ENCODE measurements at places on chromosomes 1 and 21.

DNA sequence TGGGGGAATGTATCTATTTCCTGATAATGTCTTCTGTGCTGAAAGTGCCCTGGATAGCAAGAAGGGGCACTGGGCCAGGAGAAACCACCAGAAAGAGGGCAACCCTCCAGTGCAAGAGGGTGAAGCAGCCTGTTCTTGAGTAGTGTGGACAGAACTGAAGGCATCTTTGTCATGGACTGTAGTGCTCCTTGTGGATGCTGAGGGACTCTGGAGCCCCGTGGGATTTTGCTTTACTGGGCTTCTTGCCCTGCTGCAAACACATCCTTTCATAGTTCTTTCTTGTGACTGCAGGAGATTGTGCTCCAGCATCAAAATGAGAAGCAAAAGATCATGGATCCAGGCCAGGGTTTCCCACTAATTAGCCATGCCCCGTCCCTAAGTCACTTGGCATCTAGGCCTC is 300.6 kb downstream of the ZNF326 start:
- no peak for DNase-seq

- no peak for DNase-seq
Observed at GRCh38 chr1:116478621-116479020, 92.2 kb downstream of the CD58 start.

GRCh38 chr1:54490361-54491248 is 57.4 kb upstream of the ACOT11 start:
- DNase-seq = no peak

DNA sequence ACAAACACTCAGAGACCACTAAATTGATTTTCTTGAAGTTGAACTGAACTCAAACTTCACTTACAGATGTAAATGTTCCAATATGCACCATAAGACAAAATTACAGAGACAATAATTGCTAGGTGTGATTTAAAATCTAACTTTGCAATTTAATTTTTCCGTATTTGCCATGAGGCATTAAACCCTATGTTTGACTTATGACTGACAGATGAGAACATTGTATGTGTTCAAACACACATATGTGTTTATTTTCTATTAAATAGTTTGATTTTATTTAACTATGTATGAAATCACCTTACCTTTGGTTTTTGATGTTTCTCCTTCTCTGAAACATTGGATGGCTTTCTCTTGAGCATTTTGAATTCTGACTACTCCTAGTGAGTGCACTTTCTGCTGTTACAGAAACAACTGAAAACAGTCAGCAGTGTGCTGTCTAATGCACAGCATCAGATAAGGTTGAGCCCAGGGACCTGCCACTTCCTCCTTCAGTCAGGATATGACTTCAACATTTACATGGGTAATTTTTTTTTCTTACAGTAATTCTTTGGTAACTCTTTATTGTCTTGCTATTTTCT is at the start of gene SAMSN1:
Gene SAMSN1, minus strand, starts transcription at position 410 of the 575 bp plus-strand sequence. Its CDS starts 54 bp downstream, at position 356.
- DNase-seq = no peak

GRCh38 chr1:25360596-25361581 is 22.8 kb downstream of the TMEM50A start:
- no peak for DNase-seq

GRCh38 chr1:229266832-229267500 is 3.9 kb upstream of the RAB4A start:
- no peak for DNase-seq

- DNase-seq = no peak
Observed at GRCh38 chr1:152959801-152960451, 10.5 kb upstream of the SPRR4 start.

DNA sequence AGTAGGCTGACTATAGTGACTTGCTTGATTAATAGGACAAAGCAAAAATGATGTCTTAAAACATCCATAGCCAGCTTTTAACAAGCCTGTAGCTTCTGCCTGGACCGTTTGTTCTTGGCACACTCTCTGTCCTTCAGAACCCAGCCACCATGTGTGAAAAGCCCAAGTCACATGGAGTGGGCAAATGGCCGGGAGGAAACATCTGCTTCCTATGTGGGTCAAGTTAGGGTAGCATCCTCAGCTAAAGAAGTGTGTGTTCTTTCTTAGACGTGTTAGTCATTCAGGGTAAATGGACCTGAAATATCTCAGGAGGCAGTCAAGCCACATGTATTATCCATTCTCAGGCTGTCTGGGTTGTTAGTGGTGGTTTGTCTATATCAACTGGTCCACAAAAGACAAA is 23.4 kb downstream of the RD3 start:
- DNase-seq = no peak

DNA sequence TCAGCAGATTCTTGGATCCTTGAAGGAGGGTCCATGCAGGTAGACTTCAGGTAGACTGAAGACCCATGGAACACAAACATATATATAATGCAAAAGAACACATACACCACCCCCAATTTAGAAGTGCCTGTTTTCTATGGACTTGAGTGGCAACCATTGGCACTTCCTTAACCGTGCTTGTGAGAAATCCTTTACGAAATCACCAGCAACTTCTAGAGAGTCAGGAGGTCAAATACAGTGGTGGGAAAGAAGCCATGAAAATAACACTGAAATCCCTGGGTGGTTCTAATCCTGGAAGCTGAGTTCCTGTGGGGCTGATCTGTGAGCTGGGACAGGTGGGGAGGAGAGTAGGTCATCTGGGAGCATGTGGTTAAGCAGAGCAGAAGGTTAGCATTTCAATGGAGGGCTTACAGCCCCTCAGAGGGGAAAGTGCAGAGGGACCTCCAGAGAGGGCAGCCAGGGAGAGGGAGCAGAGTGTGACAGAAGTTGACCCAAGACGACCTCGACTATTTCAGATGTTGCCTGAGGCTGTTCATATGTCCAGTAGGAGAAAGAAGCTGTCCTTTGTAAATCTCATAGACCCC is 13.0 kb upstream of the IL10 start:
- DNase-seq = no peak

GRCh38 chr1:172818841-172819527 is 160.1 kb downstream of the FASLG start:
- no peak for DNase-seq

DNA sequence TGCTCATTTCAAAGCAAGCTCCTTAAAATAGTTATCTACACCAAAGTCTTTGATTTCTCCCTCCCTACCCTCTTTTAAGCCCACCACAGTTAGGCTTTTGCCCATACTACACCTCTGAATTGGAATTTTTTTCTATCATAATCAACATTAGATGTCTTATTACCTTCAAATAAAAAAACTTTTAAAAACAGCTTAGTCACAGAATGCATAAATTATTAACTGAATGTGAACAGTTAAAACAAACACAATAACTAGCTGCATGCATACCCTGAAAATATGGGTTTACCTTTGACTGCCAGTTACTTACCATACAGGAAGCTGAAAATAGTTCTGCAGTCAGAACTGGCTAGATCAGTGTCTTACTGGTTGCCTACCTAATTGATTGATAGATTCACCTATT is 210.9 kb downstream of the TGFB2 start:
- no peak for DNase-seq

- DNase-seq = no peak
Observed at GRCh38 chr1:51170342-51170741, 65.7 kb upstream of the RNF11 start.

- no peak for DNase-seq
Observed at GRCh38 chr1:66290761-66291530, 243.0 kb upstream of the SGIP1 start.

DNA sequence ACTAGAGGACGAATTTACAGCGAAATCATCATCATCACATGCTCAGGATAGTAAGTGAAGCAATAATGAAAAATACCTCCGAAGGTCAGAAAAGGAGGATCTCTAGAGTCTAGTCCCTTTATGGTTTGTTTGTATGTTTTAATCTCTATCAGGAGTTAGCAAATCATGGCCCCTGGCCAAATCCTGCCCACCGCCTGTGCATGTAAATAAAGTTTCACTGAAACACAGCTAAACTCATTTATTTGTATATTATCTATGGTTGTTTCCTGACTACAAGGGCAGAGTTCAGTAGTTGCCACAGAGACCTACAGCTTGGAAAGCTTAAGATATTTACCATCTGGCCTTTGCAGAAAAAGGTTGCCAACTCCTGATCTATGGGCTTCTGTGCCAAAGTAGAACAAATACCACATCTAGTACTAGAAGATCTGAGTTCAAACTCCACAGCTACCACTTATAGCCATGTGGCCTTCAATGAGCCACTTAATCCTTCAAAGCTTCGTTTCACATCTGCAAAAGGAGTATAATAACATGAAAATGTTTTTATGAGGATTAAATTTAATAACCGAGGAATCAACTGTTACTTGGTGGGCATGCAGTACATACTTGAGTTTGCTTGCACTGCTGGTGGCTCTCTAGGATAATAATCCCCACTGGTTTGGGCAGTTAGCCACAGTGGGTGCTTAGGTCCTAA is 94.0 kb upstream of the KIF26B start:
- no peak for DNase-seq

DNA sequence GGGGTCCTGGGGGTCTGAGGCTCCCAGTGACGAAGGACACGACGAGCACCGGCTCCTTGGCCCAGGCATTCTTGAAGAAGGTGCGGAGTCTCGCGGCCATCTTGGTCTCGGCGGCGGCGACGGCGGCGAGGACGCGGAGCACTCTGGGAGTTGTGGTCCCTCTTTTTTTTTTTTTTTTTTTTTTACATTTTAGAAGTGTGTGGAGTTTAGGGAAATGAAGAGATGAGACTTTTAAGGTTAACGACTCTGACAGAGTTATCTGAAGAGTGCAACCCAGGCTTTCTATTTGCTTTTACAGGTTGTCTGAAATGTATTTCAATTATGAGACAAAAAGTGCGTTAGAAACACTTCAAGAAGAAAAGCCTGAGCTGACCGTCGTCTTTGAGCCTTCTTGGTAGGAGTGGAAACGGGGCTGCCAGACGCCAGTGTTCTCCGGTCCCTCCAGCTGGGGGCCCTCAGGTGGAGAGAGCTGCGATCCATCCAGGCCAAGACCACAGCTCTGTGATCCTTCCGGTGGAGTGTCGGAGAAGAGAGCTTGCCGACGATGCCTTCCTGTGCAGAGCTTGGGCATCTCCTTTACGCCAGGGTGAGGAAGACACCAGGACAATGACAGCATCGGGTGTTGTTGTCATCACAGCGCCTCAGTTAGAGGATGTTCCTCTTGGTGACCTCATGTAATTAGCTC is 9.7 kb downstream of the OR2B11 start:
- peak; percentile 1 for DNase-seq

- DNase-seq = no peak
Observed at GRCh38 chr1:2156866-2157265, 37.7 kb downstream of the FAAP20 start.

DNA sequence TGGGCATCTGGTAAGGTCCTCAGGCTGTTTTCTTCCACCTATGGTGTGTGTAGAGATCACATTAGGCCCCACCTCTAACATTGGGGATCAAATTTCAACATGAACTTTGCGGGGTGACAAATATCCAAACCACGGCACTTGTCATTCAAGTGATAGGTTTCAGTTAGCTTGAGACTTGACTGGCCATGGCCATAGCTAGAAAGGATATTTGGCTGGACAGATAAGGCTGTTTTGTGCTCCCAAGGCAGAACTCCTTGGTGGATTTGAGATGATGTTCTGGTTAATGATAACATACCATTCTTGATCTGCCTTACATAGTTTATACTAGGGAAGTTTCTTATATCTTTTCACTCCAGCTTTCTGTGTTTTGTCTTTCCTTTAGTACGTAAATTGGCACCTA is 48.5 kb downstream of the CELF3 start:
- no peak for DNase-seq

DNA sequence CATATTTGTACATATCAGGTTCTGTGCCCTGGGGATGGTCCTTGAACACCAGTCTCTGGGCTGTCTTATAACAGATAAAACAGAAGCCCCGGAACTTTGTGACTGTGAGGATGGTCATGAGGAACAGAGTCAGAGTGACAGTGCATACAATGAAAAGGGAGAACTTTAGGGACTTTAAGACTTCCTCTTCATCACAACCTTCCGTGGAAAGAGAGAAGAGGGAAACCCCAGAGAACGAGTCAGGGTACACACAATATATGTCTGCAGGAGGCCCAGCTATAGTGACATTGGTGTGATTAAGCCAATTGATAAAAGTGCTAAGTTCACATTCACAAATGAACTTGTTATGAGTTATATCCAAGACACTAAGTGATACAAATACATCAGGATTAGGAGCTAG is 32.1 kb downstream of the TLR5 start:
- no peak for DNase-seq

DNA sequence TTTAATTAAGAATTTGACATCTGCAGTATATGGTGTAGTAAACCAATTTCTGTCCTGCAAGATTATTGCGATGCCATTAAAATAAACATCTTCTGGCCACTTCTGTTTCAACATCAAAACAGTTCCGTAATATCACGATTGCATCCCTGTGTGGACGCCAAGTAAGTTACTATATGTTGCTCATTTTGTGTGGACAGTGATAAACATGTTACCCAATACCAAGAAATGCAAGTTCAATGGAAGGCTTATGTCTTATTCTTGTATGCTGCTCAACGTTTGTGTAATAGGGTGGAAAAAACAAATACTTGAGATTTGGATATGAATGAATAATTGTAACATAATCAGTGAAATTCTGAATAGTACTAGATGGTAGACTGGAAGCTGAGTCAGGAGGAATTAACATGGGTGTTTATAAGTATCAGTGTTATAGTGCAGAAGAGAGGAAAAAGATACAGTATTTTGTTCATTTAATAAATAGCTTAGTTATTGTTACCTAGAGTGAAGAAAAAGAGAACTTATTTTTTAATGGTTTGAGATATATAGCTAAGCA is 15.2 kb downstream of the TTC3 start:
- no peak for DNase-seq

- DNase-seq = no peak
Observed at GRCh38 chr1:89539128-89539527, 14.5 kb downstream of the LRRC8B start.

Measured in BJ (cell line).